ENCODE measurements at places on chromosomes 6 and 20.
A peak's percentile ranks its signal among the peaks of the same experiment; 100 is the strongest.

GRCh38 chr6:129647044-129647443 lies 62.9 kb downstream of the ARHGAP18 start:
- no peak for DNase-seq

DNA sequence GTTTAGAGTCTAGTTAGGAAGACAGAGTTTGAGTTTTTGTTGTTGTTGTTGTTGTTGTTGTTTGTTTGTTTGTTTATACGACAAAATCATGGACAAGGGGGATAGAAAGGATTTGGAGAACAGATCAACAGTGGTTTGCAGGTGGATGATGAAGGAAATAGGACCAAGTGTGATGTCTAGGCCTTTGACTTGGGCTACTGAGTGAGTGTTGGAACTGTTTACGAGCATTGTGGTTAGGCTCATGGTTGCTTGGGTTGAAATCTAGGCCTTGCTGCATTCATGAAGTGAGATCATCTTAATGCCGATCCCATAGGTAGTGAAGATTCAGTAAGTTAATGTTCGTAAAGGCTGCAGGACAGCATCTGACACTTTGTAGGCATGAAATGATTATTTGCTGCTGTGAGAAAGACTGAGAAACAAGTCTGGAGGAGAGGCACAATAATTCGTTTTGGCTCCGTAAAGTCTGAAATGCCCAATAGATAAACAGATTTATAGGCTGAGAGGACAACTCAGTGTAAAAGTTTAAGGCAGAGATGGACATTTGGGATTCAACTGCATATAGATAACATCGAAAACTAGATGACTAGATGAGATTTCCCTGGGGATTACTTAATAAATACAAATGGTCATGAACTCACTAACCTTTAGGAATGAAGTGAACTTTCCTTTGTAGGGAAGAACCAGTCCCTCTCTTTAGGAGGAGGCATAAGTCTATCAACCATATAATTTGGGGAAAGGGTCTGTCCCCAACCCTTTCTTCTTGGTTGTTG lies 70.0 kb downstream of the HDDC2 start:
- no peak for DNase-seq

DNA sequence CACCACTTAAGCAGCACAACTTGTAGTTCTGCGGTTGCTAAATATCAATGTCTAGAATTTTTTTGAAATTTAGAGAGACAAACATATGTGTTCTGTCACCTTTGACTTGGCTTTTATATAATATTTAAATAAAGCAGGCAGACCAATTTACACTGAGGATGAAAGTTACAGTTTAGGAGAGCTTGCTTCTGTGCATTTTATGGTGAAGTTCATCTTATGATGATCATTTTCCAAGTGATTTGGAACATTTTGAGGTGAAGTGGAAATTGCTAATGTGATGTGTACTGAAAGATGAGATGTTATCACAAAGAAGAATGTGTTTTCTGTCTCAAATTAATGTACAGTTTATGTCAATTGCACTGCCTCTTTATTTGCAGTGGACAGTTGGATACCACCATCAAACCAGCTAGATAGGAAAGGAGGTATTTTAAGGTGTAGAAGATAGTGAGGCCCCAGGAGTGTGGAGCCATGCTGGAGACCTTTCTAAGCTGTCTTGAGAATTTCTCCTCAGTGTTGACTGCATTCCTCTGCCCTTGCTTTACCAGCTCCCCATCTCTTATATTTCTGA lies 461.9 kb downstream of the UTRN start:
- DNase-seq: no peak

GRCh38 chr6:1407499-1407990 lies 18.2 kb downstream of the FOXF2 start:
- DNase-seq: no peak

DNA sequence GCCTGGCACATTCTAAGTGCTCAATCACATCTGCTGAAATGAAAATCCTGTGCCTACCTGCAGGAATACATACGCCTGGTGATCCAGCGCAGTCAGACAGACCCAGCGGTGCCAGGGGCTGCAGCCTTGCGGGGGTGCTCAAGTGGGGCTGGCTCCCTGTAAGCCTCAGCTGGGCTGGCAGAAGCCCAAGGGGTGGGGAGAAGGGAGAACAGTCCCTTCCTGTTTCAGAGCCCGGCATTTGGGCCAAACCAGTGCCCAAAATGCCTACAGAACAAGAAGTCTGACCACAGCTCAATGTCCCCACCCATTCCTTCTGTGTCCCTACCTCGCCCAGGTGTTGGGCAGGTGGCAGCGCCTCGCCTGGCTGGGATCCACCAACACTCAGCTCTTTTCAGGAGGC lies 22.6 kb downstream of the KCNK15 start:
- DNase-seq: no peak

- no peak for DNase-seq
These were observed 172.8 kb upstream of the QKI start for GRCh38 chr6:163241683-163242082.

- peak; percentile 92 for DNase-seq
These were observed 144.1 kb upstream of the BACH2 start for GRCh38 chr6:90440586-90441283.

DNA sequence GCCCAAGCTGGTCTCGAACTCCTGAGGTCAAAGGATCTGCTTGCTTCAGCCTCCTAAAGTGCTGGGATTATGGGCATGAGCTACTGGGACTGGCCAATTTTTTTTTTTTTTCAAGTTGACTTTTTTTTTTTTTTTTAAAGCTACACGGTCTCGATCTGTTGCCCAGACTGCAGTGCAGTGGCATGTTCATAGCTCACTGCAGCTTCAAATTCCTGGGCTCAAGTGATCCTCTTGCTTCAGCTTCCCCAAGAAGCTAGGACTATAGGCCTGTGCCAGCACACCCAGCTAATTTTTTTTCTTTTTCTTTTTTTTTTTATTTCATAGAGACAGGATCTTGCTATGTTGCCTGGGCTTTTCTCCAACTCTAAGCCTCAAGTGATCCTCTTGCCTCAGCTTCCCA lies 59.5 kb downstream of the NCOA3 start:
- peak; percentile 36 for DNase-seq

GRCh38 chr6:170317076-170317475 lies 10.5 kb downstream of the FAM120B start:
- DNase-seq: no peak

GRCh38 chr6:34858681-34859080 lies 29.2 kb downstream of the TAF11 start:
- DNase-seq: no peak

- no peak for DNase-seq
These were observed 78.0 kb downstream of the EDN3 start for GRCh38 chr20:59378396-59378795.

DNA sequence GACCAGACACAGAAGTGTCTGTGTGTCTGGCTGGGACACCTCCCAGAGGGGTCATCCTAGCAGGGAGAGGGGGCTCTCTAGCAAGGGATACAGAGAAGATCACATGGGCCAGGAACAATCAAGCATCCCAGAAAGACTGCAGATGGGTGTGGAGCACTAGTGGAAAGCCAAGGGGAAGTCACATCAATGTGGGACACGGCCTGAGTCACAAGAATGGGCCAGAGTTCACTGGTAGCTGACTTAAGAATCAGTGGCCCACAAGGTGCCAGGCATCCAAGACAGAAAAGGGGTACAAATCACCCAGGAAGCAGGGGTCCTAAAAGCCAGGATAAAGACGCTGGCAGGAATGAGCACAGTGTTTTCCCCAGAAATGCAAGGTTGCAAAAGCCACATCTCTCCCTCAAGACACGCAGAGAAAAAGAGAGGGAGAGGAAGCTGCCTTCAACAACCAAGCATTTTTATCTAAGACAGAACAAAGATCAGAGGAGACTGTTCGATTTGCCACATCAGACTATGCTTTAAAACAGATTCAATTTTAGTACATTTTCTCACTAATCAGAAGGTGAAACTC lies 113.6 kb upstream of the DST start:
- peak; percentile 57 for DNase-seq

- no peak for DNase-seq
These were observed 17.8 kb downstream of the KCNS1 start for GRCh38 chr20:45083127-45083526.

DNA sequence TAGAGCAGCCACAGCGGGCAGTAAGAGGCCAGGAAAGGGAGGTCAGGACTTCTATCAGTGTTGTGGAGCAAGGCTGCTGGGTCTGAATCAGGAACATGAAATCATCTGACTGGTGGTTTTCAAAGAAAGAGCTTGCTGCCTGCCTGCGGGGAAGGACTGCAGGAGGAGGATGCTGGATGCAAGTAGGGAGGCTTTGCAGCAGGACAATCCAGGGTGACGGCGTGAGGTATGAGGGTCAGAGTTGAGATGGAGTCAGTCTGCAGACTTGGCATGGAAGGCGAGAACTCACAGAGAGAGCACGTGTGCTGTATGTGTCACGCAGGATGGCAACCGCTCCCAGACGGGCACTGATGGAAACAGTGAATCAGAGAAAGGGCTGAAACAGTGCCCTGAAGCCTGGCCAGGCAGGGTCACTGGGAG lies 59.2 kb upstream of the CD93 start:
- DNase-seq: no peak

GRCh38 chr20:17344790-17345189 lies 118.0 kb downstream of the PCSK2 start:
- no peak for DNase-seq

DNA sequence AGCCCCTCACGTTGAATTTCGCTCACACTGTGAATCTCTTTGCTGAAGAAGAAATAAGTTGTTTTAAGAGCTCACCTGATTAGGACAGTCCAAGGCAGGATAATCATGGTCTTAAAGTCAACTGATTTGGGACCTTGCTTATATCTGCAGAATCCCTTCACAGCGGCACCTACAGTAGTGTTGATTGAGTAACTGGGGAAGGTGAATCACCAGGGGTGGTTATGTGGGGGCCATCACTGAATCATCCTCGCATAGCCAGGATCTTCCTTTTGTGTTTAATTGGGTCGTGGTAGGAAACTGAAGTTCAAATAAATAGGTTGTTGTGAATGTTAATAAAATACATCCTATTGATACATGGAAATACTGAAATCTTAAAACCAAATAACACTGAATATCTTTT lies 20.2 kb upstream of the MICA start:
- DNase-seq: no peak

DNA sequence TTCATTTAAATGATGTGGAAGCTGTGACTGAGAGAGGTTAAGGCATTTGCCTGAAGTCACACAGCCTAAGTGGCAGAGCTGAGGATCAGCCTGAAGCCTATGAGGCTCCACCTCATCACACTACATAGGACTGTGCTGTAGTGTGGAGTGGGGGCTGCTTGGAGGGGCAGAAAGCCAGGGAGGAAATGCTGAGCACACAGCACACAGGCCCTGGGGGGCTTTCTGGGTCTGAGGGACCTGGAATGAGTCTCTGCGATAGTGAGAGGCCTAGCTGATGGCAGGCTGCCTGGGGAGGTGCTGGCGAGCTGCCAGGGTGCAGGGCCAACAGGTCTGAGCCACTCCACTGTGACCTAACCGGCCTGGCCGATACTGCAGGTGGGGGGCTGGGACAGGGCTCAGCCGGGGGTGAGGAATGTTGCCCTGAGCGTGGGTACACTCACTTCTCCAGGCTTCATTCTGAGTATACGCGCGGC lies 2.2 kb upstream of the ARHGAP40 start:
- no peak for DNase-seq

DNA sequence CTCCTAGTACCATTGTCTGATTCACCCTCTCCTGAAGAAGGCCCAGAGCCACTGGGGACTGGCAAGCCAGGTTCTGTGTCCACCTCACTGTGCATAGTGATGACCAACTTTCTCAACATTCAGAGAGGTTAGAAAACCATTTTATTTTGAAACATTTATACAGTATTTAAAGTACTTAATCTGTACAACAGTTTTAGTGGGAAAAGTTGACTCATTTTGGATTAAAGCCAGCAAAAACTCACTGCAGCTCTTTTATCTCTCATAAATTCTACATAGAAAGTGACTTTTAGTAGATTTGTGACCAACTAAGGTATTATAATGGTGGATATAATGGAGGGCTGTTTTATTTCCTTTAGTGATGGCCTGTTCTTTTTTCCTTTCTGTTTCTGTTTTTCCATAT lies 9.7 kb downstream of the TULP4 start:
- no peak for DNase-seq

DNA sequence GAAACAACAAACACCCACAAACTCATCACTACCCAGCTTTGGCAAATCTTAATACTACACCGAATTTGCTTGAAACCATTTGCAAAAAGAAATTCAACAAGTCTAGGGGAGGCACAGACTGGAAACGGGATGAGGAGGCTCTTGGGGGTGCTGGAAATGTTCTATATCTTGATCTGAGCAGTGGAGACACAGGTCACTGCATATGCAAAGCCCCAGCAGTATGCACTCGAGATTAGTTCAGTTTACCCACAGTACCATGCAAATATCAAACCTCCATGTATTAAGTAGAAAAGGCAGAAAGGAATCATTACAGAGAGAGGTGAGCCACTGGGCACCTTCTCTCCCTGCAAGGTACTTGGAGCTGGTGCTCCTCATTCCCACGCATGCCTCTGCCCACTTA lies 75.9 kb downstream of the PREX1 start:
- no peak for DNase-seq

- no peak for DNase-seq
These were observed 106.7 kb upstream of the INSM1 start for GRCh38 chr20:20261159-20261558.

- DNase-seq: no peak
These were observed 37.9 kb downstream of the HEBP2 start for GRCh38 chr6:138441965-138442364.

GRCh38 chr20:7798176-7798575 lies 142.1 kb downstream of the HAO1 start:
- DNase-seq: no peak

- DNase-seq: no peak
These were observed 389.5 kb upstream of the MAP3K7 start for GRCh38 chr6:90976341-90976740.

- DNase-seq: no peak
These were observed 341.9 kb upstream of the EYS start for GRCh38 chr6:66048684-66049474.

DNA sequence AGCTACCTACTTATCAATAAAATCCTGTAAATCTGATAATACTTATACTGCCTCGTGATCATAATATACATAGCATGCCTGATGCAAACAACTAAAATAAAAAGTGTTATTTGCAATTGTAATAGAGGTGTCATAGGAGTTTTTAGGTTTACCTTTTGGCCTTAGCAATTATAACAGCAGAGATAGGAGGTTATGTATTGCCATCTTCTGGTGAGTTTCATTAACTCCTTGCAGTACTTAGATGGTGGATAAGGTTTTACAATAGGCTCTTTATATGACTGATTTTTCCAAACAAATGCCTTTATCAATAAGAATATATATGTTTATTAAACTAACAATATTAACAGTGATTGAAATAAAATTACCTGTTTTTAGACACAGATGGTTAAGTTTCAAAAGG lies 27.8 kb upstream of the MYCT1 start:
- peak; percentile 60 for DNase-seq

GRCh38 chr20:42272516-42272915 lies 654.3 kb upstream of the CHD6 start:
- no peak for DNase-seq

- no peak for DNase-seq
These were observed 101.9 kb downstream of the CDH4 start for GRCh38 chr20:61354001-61354390.

DNA sequence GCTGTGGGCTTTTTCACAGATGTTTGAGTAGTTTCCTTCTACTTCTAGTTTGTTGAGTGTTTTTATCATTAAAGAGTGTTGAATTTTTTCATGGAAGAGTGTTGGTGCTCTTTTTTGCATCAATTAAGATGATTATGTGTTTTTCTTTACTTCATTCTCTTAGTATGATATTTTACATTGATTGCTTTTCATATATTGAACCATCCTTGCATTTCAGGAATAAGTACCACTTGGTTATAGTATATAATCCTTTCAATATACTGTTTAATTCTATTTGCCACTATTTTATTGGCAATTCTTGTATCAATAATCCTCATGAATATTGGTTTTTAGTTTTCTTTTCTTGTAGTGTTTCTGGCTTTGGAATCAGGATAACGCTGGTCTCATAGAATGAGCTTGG lies 113.7 kb upstream of the PRDM1 start:
- no peak for DNase-seq

Measured in NCI-H82 (cell line).